ENCODE measurements at places on chromosomes 6 and 20.

GRCh38 chr6:145071836-145072235, 663.5 kb downstream of the EPM2A start:
- DNase-seq = no peak

GRCh38 chr20:41003143-41003935, 25.3 kb upstream of the TOP1 start:
- peak; percentile 97 for DNase-seq

DNA sequence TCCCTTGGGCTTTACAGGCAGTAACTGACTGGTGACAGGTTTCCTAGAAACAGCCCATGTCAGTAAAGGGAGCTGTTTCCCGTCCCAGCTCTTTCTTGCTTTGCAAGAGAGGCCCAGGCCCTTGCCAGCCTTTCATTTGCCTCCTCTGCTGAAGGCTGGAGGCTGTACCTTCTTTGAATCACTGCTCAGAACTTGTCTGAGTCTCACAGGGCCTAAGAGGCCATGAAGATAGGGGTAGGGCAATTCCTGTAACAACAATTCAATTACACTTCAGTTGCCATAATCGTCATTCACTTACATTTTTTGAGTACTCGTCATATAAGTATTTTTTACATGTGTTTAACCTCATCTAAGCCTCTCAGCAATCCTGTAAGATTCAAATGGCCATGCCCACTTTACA, 25.9 kb upstream of the MAFB start:
- DNase-seq = no peak

DNA sequence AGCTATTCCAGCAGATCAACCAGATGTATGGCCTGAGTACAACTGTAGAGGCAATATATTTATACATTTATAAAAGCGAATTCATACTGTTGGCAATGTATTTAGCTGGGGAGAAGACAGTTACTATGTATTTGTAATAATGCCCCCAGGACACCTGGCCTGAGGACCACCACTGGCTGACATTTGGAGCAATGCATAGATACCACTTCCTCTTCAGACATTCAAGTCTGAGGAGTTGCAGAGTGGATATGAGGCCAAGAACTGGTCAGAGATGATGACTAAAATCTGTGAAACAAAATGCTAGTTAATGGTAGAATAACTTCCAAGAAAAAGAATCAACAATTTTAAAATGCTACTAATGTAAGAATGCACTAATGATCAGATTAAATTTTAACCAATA, 462.3 kb downstream of the CDC5L start:
- no peak for DNase-seq

DNA sequence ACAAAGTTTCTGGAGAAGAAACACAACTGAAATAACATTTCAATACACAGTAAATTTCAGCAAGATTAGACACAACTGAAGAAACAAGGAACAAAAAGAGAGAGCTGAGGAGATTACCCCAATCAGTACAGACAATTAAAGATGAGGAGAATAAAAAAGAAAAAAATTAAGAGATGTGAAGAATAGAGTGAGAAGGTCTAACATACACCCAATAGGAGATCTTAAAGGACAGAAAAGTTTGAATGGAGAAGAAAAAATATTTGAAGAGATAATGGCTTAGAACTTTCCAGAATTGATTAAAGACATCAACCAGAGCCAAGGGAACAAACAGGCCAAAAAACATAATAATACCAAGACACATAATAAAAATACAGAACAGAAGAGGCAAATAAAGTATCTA, 116.4 kb downstream of the HUS1B start:
- DNase-seq = no peak

GRCh38 chr6:134491477-134491876, 173.6 kb upstream of the SGK1 start:
- DNase-seq = no peak

- no peak for DNase-seq
Measured at GRCh38 chr20:46677608-46678007, 11.6 kb downstream of the TP53RK start.

- DNase-seq = no peak
Measured at GRCh38 chr6:108752733-108753590, 95.3 kb upstream of the ARMC2 start.

- no peak for DNase-seq
Measured at GRCh38 chr6:87755708-87756671, 54.0 kb upstream of the AKIRIN2 start.

- DNase-seq = no peak
Measured at GRCh38 chr6:20402092-20402341, 338 bp downstream of the E2F3 start.

DNA sequence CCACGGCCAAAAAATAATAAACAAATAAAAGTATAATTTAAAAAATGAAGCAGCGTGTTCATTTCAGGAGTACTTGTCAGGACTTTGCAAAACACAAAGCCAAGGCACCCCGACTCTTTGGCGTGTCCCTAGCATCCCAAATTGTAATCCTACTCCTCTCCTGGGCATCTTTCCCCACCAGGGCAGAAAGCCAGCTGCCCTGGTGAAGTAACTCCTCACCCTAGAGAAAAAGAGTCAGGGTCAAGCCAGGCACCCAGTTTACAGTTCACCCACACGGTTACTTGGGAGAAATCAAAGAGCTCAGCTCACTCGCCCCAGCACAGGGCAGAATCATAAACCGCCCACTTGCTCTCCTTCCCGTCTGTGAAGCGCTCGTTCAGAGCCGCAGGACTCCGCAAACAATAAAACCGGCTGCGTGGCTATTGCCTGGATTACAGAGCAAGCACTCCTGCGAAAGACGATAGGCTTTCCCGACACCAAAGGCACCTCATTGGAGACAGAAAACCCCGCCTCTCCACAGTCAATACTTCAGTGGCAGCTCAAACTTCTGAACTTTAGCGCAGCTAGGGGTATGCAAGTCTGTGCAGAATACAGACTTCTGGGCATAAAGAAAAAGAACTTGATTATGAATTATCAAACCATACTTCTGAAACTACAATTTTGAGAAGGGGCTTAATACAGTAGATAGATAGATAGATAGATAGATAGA, 73.0 kb upstream of the NHSL1 start:
- DNase-seq = no peak

DNA sequence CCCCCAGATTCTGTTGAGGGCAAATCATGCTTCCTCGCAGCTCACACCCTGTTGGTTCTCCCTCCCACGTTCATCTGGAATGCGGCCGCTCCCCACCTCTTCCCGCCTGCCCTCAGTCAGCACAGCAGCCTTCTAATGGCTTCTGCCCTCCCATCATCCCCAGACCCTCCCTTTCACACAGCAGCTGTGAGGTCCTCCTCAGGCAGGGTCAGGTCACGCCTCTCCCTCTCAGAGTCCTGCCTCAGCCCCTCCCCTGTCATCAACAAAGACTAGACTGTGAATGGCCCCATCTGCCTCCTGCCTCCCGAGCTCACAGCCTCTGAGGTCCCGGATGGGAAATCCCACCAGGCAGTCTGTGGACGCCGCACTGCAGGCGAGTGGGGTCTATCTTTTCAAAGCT, 7.9 kb upstream of the BHLHE23 start:
- no peak for DNase-seq

DNA sequence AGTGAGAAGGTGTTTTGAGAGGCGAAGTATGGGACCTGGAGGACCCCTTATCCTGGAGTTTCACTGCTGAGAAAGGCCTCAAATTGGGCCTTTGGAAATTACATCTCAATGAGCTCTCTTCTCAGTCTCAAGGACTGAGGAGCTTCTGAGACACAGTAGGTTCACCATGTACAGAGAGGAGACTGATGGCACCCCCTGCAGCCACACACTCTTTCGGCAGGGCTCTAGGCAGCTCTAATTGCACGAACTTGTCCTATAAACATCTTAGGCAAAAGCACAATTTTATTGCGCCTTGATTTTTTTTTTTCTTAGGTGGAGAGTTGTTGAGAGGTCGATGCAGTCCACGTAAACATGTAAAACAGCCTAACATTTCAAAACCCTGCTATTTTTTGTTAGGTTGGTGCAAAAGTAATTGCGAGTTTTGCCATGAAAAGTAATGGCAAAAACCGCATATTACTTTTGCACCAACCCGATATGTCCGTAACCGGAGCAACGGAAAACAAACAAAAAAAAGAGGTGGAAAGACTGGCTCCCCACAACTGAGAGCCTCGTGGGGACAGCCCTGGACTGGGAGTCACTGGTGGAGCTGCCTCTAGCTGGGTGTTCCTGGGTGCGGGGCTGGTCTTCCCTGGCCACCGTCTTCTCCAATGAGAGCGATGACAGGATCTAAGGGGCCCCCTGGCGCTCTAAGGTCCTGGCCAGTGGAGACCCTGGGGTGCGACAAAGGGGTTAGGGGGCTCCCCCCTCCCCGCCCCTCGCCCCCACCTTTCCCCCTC, 84.0 kb upstream of the EYA2 start:
- no peak for DNase-seq

- DNase-seq = no peak
Measured at GRCh38 chr20:47988676-47989075, 203.4 kb upstream of the SULF2 start.

DNA sequence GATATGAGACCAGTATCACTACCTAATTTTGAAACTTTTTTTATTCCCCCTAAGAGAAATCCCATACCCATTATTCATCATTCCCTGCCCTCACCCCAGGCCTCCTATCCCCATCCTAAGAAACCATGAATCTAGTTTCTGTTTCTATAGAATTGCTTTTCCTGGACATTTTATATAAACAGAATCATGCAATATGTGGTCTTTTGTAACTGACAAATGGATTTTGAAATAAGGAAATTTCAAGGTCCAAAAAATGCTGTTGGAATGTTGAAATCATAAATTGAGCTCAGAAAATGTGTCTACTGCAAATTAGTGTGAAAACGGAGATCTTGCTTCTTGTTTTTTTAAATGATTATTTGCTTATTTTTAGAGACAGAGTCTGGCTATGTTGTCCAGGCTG, 25.1 kb downstream of the RNF217 start:
- no peak for DNase-seq

GRCh38 chr6:53792016-53792415, 2.8 kb upstream of the LRRC1 start:
- no peak for DNase-seq

DNA sequence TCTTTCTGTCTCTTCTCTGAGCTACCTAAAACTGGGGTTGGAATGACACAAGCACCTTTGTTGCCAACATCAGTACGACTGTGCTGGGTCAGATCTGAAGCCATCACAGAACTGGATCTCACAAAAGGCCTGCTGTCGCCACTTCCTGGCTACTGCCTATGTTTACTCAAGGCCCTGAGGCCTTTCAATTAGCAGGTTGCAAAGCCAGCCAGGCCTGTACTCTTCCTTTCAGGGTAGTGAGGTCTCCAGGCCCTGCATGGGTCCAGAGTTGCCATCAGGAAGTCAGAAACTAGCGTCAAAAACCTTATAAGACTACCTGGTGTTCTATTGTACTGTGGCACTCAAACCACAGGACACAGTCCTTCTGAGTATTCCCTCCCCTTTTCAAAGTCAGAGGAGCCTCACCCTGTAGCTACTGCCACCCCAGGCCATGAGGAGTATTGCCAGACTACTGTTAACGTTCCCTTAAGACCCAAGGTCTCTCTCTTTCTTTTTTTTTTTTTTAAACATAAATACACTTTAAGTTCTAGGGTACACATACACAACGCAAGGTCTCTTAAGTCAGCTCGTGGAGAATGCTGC, 937.4 kb upstream of the GJE1 start:
- DNase-seq = no peak
